T-helper 17 cell (primary cell): ENCODE measurements at places on chromosomes 13 and 19.

DNA sequence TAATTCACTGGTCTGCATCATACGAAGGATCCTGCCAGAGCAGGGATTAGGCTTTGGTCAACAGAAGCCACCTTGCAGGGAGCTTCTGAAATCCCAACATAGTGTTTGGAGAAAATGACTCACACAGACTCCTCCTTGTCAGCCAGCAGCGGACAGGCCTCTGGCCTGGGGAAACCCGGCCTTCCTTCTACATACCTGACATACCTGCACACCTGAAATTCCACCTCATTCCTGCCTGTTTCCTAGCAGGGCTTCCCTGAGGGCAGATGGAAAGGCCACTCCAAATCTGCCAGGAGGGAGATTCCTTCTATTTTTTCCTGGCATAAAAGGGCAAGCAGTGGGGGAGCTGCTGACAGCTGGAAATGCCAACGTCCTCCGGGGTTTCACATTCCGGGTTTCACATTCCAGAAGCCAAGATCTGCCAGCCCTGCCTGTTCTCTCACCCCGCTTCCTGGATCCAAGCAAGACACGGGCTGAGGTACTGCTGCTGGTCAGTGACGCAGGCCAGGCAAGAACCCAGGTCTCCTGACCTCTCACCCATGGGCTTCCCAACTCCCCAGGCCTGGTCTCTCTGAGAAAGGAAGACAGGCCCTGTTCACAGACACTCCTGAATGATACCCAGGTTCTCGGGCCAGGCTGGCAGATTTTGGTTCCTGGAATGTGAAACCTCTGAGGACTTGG lies 18.2 kb upstream of the IGFL1 start:
- DNase-seq: no peak

GRCh38 chr19:7799640-7800355 lies 30.2 kb upstream of the EVI5L start:
- DNase-seq: peak; percentile 15

GRCh38 chr13:113170511-113170910 lies 12.1 kb downstream of the PROZ start:
- DNase-seq: no peak

GRCh38 chr13:44395976-44396694 lies 22.5 kb downstream of the SERP2 start:
- DNase-seq: no peak

- DNase-seq: no peak
Observed at GRCh38 chr19:15869109-15869555, 28.7 kb downstream of the CYP4F2 start.

DNA sequence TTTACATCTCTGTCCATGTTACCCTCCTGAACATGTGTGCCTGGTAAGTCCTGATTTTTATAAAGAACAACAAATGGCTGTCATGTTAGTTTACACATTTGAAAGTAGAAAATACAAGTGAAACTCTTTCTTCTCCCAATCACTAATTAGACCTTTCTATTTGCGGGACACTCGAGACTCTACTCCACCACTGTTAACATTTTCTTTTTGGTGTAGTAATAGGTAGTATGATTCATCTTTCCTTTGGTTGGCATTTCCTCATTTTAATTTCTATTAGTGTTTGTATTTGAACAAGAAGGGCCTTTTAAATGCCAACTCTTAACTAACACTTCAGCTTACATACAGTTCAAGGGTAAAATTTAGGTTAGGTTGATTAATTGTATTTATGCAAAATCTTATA lies 371.1 kb downstream of the PCDH9 start:
- DNase-seq: no peak

DNA sequence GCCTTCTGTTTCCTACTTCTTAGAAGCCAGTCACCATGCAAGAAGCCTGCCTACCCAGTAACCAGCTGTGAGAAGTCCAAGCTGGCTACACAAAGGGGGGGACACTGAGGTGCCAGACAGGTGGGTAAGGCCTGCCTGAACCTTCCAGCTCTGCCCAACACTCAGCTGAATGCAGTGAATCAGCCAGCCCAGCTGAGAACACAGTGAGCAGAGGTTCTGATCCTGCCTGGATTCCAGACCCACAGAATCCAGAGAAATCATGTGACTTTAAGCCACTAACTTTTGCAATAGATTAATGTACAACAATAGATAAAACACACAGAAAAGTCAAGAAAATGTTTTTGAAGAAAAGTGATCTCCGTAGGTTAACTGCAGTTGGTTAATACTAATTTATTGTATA lies 151.7 kb downstream of the EFNB2 start:
- DNase-seq: no peak

DNA sequence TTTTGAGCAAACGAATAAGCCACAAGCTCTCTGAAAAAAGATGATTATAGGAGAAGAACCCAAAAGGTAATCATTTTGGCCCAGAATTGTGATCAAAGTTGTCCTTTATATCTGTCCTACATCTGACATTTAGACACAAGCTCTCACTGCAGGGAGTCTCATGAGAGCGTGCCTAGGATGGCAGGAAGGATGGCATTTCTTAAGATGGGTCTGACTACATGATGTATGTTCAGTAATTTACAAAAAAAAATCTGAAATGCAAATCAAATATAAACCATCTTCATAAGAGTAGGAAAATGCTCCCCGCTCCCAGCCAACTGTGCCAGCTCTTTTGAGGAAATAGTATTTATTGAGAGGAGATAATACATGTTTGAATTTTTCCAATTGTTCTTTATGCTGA lies 81.0 kb upstream of the MBNL2 start:
- DNase-seq: no peak

- no peak for DNase-seq
Observed at GRCh38 chr19:8323781-8324185, 2.5 kb downstream of the RPS28 start.

DNA sequence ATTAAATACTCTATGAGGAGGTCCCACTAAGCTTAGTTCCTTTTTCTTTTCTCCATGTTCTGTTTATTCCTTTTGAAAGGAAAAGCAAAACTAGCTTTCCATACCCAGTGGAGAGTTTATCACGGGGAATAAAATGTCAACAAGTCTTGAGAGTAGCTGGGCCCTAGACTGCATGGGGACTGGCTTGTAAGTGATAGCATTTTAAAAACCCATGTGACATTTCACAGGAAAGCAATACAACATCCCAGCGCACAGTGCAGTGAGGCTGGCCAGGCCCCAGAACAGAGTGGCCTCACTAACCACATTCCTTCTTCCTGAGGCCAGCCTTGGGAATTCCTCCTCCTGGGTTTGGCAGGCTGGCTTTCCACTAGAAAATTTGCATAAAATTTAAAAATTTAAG lies 149.8 kb downstream of the DLEU7 start:
- no peak for DNase-seq

GRCh38 chr13:83881917-83882605 lies at the start of gene SLITRK1:
Gene SLITRK1 (minus strand): TSS chr13:83882474. CDS start chr13:83881507, 967 bp downstream.
- no peak for DNase-seq

DNA sequence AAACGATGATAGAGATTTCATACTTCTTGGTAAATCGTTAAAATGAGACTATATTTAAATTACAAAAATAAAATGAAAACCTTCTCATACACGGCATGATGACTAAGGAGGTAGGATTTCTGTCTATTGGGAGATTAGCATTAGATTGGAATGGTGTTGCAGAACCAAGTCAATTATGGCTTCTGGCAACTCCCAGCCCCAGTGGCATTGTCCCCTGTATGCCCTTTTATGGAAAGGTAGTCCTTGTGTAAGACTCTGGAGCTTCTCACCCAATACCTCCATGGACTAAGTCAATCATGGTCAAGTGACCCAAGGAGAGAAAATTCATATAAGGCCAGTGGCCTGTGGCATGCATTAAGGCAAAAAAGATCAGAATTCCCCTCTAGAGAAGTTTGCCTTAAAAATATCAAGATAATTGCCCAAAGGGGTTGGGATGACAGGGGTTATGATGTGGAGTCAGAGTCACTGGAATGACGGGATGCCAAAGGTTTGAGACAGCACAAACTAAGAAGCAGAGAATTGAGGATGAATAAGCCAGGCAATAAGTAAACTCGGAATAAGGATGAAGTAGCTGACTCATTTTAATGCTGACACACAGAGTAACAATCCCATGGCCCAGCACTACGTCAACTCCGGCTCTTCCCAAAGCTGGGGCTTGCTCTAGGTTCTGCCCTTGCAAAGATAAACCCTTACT lies 57.8 kb upstream of the POSTN start:
- DNase-seq: no peak

- peak; percentile 48 for DNase-seq
Observed at GRCh38 chr19:51097166-51097738, 11.0 kb downstream of the CTU1 start.

GRCh38 chr13:109509154-109509900 lies 277.1 kb downstream of the IRS2 start:
- DNase-seq: no peak

- no peak for DNase-seq
Observed at GRCh38 chr19:57689750-57690149, 8.0 kb downstream of the ZNF551 start.

- no peak for DNase-seq
Observed at GRCh38 chr13:20407759-20408158, 117.9 kb downstream of the CRYL1 start.

DNA sequence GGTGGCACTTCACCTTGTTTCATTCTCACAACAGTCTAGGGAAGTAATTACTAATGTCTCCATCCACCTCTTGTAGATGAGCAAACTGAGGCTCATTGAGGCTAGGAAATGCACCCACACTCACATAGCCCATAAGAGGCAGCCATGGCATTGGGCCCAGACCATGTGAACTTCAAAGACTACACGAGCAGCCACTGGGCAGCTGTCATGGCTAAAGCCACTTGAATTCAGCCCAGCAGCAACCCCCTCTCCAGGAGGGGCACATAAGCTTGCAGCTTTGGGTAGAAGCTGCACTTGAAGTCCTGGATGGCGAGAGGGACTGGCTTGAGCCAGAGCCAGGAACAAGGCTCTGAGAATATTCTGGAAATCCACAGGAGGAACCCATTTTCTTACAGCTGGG lies 13.4 kb downstream of the ALOX5AP start:
- no peak for DNase-seq

DNA sequence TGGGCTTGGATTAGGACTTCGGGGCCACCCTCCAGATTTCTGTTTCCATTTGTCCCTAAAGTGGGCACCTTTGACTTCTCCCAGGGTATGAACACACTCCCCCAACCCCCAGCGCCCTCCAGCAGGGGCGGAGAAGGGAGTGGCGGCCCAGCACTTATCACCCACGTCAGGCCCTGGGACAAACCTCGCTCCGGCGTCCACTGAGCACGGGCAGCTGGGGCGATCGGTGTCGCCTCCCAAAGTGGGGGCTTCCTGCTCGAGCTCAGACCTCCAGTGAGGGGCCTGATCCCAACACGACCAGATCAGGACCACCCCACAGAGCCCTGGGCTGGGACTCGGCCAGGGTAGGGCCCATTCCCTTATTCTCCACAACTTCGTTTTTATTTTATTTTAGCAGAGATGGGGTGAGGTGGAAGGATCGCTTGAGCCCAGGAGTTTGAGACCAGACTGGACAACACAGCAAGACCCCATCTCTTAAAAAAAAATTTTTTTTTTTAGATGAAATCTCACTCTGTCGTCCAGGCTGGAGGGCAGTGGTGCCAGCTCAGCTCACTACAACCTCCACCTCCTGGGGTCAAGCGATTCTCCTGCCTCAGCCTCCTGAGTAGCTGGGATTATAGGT lies 3.7 kb upstream of the TCF3 start:
- no peak for DNase-seq

DNA sequence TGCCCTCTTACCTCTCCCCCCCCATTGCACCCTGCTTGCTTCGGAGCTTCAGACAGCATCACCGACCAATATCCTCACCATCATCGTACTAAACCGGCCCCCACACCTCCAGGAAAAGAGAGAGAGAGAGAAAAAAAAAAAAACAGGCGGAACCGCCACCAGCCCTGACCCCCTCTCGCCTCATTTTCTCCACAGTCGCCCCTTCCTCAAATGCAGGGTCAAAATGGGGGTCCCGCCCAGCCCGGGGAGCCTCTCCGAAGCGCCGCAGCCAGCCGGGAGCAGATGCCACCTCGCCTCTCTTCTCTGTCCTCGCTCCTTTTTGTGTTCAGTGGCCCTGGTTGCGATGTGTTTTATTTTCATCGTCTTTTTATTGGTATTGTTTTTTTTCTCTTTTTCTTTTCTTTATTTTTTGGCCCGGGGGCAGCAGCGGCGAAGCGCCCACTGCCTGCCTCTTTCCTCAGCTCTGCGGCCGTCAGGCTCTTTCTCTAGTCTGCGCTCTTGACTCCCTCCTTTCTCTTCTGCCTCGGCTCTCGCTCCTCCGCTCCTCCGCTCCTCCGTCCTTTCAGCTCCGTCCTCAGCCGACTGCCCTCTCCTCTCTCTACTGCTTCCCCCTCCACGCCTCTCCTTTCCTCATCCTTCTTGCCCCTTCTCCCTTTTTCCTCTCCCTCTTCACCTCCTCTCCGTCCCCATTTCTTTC lies 41.4 kb downstream of the DEDD2 start:
- DNase-seq: no peak

DNA sequence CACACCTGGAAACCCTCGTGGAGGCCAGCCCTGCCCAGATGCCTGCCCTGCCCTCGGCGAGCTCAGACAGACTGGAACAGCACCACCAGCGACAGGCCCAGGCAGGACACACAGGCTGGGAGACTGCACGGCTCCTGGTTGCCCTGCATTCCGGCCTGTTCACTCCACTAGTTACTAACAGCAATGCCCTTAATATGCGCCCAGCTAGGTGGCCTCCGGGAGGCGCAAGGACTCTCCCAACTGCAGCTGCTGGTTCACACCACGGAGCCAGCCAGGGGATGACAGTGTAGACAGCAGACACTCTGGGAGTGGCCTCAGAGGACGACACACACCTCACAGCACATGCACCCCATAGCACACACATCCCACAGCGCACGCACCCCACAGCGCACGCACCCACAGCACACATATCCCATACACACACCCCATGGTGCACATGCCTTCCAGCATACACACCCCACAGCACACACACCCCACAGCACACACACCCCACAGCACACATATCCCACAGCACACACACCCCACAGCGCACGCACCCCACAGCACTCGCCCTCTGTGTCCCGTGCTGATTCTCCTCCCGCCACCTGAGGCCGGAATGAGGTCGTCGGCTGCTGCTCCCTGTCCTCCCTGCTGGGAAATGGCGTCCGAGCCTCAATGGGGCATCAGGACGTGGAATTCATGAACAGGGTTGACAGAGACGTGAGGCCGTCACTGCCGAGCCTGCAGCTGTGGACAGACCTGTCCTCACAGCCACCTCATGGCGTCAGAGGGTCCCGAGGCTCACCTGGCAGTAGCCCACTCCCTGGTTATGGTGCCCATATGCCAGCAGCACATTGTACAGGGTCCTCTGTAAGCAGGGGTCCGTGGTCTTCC lies 13.6 kb downstream of the GRTP1 start:
- no peak for DNase-seq

DNA sequence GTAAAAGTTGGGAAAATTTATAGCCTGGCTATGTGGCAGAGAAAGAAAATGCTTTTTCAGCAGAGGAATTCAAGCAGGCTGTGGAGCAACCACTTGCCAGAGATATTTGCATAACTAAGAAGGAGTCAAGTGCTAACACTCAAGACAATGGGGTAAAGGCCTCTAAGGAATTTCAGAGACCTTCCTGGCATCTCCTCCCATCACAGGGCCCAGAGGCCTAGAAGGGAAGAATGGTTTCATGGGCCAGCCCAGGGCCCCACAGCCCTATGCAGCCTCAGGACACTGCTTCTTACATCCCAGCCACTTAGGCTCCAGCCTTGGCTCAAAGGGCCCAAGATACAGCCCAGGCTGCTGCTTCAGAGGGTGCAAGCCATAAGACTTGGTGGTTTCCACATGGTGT lies 14.3 kb downstream of the SLC15A1 start:
- DNase-seq: no peak
